T-helper 17 cell (primary cell): ENCODE measurements at places on chromosomes 1 and 21.

GRCh38 chr1:238823416-238823815 lies 563.0 kb upstream of the CHRM3 start:
- DNase-seq: no peak

- no peak for DNase-seq
Measured at GRCh38 chr1:16727190-16728111, 12.9 kb upstream of the RNU1-4 start.

- no peak for DNase-seq
Measured at GRCh38 chr1:223455470-223455869, 62.3 kb downstream of the CCDC185 start.

DNA sequence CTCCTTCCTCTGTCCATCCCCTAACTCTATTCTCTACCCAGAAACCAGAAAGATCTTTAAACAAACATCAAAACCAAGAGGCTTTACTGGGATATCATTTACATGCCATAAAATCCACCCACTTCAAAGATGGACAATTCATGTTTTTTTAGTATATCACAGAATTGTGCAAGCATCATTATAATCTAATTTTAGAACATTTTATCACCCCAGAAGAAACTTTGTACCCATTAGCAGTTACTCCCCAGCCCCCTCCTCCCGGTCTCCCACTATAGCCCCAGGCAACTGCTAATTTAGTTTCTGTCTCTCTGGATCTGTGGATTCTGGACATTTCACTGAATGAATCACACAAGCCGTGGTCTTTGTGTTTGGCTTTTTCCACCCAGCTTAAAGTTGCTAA lies 4.8 kb upstream of the SELENON start:
- DNase-seq: no peak

GRCh38 chr1:214213136-214213535 lies 67.8 kb upstream of the SMYD2 start:
- no peak for DNase-seq

GRCh38 chr1:53640701-53641075 lies 98.3 kb downstream of the GLIS1 start:
- no peak for DNase-seq

DNA sequence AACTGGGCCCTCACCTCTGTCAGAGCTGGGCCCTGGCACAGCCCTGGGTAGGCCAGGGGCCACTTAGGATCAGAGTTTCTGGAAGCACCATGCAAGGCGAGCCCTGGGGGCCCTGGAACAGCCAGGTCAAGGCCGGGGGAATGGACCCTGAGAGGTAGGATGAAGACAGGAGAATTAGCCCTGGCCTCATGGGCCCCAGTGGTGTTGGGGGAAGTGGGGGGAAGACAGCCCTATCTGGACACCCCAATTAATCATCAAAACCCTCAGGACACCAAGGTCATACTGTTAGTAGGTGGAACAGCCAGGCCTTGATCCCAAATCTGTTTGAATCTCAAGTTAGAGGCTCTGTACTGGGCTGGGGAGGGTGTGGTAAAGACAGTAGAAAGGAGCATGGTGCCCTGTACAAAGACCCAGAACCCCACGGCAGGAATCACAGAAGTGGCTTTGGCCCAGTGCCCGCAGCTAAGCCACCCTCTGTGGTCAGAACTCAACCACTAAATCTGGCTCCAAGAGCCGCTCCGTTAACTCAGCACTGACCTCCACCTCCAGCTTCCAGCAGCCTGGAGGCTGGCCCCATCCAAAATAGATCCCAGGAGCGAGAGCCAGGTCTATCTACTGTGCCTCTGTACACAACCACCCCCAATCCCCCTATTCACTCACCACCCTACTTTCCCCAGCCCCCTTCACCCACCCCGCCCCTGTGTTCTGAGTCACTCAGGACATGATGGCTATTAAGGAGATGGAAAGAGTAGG lies 14.0 kb upstream of the TRIM63 start:
- DNase-seq: no peak

DNA sequence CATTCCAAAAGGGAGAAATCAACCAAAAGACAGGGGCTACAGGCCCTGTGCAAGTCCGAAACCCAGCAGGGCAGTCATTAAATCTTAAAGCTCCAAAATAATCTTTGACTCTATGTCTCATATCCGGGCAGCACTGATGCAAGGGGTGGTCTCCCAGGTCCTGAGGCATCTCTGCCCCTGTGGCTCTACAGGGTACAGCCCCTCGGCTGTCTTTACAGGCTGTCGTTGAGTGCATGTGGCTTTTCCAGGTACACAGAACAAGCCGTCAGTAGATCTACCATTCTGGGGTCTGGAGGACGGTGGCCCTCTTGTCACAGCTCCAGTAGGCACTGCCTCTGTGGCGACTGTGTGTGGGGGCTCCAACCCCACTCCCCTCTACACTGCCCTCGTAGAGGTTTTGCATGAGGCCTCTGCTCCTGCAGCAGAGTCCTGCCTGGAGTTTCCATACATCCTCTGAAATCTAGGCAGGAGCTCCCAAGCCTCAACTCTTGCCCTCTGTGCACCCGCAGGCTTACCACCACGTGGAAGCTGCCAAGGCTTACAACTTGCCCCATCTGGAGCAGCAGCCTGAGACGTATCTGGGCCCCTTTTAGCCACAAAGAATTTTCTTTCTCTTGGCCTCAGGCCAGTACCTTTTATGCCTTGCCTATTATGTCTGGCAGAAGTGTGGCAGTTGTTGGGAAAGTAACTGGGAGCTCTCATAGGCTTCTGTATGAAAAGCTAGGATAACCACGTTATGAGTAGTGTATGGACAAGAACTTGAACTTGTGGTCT lies 52.5 kb downstream of the POU2F1 start:
- DNase-seq: no peak

DNA sequence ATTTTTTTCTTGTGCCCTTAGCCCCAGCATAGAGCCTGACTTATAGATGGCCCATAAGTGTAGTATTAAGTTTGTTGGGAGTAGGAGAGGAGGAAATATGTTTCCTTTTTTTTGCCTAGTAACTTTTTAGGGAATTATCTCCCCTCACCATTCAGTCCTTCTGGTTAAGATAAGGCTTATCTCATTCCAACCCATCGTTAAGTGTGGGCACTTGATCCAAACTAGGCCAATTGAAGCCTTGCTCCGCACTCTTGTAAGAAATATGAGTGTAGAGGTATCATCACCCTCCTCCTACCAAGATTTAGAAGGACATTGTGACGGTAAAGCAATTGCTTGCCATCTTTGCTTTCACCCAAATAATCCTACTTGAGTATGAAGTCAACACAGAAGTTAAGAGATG lies 8.8 kb upstream of the FGGY start:
- DNase-seq: no peak

DNA sequence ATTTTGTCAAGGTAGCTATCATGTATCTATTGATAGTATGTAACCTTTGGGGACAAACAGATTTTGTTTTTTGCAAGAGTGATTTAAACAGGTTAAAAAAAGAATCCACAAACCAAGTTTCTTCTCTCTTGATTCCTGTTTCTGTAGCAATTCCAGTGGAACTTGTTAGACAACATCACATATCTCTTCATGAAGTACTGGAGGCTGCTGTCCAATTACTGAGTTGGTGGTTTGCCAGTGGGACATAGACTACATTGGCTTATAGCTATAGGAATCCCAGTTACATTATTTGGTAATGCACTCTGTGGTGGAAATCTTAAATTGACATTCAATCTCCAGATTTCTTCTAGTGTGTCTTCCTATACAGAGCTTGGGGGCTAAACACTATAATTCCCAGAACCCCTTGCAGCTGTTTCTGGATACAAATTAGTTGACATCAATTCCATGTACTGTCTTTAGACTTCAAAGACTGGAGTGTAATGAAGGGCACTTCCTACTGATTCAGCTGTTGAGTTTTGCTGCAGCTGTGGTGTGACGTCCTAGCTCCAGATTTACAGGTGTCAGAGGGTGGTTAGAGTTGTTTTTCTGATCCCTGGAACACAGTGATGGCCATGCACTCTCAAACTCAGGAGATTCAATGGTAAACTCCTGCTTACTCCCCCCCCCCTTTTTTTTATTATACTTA lies 29.4 kb upstream of the GCLM start:
- DNase-seq: no peak

DNA sequence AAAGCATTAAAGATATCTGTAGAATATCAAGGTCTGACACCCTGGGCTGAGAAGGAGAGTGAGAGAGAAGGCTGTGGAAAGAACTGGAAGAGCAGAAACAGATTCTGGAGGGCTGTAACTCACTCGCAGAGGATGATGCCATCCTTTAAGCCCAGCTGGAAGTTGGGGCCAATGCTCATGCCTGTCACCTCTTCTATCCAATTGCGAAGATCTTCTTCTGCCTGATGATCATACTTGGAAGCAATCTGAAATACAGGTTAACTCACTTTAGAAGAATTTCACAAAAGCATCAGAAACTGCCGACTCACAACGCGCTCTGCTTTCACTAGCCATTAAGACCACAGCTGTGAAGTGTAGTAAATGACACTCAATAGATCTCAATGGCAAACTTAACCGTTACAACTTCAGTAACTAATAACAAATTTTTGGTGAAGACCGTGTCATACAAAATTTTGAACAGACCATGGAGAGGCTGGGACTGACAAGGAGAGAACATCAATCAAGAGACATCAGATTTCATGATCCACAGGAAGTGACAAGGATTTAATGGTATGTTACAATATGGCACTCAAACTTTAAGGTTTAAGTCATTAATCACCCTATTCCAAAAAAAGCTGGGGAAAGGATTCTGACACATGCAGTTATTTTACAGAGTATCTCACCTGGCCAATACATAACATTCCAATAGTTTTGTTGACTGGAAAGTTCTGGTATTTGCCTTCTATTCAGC lies 23.5 kb downstream of the CNN3 start:
- no peak for DNase-seq

DNA sequence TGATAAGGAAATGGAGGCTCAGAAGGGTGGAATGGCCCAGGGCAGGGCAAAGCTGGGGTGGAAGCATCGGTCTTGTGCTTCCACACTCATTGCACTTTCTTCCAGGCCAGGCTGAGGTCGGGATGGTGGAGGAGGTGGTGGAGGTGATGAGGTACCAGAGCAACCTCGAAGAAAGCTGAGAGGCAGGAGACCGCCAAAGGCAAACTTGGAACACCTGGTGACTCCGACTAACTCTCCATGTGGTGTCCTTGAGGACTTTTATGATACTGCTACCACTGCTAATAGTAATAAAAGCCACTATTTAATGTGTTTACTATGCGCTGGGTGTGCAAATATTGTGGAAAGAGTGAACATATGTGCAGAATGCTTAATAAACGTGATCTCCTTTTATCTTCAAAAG lies 16.9 kb upstream of the BTG2 start:
- no peak for DNase-seq

GRCh38 chr1:159161001-159161718 lies 10.3 kb upstream of the CADM3 start:
- peak; percentile 30 for DNase-seq

- DNase-seq: no peak
Measured at GRCh38 chr21:15209224-15209623, 144.4 kb upstream of the NRIP1 start.

DNA sequence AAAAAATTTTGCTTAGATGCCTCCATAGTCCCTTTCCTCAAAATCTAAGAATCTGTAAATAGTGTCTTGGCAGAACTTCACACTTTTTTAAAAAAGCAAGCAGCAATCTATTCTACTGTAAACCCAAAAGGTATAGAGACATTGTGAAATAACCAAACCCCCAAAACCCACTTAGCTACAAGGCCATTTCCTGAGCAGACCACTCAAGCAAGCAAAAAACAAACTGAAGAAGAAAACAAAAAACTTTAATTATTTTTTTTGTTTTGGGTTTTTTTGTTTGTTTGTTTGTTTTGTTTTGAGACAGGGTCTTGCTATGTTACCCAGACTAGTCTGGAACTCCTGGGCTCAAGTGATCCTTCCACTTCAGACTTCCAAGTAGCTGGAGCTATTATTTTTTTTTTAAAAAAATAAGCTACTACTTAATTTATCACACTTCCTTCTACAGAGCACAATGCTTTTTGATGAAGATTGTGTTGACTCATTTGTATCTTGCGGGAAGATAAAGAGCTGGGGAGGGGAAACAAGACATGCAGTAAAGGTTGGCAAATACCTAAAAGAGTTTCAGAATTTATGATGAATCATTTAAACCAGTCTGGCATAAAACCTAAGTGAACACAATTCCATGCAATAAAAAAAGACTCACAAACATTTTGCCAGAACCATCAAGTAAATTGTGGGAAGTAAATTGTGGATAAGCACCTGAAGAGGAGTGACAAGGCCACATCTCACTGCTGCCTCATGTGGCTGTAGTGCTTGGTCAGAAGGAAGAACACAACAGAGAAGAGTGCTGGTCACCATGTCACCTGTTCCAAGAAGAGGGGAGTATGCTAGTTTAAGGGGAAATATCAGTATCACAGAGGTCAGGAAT lies 2.7 kb upstream of the PTPN22 start:
- no peak for DNase-seq

DNA sequence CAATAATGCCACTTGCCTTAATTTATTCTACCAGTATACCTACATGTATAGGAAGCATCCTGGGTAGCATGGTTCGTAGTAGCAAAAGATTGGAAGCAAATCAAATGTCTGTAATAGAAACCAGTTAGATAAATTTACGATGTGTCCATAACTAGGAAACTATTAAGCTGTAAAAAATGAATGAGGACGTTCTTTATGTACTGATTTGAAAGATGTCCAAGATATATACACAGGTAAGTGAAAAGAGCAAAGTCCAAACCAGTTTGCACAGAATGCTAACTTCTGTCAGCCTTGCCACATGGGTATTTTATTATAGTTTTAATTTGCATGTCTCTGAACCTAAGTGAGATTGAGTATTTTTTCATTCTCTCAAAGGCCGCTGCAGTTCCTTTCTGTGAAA lies 251.8 kb upstream of the IRF2BP2 start:
- DNase-seq: no peak

DNA sequence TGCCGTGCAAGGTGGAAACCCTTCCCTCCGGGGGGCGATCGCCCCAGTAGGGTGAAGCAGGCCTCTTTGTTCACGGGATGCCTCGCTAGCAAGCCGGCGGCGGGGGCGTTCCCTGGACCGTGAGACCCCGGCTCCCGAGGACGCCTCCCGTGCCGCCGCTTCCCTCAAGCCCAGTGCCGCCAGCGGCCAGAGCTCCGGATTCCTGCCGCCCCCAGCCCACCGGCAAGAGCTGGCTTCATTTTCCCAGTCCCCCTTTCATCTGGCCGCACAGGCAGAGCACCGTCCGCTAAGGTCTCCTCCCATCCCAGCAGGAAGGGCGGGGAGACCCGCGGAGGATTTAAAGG lies 16.3 kb downstream of the IER5 start:
- DNase-seq: peak; percentile 30

- no peak for DNase-seq
Measured at GRCh38 chr1:180261030-180261429, 31.0 kb downstream of the LHX4 start.

DNA sequence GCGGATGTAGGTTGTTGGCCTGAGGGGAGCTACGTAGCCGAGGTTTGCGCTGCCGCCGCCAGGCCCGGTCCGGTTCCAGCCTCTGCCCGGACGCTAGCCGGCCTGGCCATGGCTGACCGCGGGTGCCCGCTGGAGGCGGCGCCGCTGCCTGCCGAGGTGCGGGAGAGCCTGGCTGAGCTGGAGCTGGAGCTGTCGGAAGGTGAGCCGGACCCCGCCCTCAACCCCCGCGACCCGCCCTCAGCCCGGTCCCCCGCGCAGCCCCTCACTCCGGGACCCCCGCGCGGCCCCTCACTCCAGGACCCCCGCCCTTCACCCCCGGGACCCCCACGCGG lies 299 bp downstream of the DIP2A start:
- DNase-seq: no peak
